Mesenteric fat pad (tissue), 1 donor: ENCODE measurements at places on chromosomes 11 and 22.
A peak's percentile ranks its signal among the peaks of the same experiment; 100 is the strongest.

DNA sequence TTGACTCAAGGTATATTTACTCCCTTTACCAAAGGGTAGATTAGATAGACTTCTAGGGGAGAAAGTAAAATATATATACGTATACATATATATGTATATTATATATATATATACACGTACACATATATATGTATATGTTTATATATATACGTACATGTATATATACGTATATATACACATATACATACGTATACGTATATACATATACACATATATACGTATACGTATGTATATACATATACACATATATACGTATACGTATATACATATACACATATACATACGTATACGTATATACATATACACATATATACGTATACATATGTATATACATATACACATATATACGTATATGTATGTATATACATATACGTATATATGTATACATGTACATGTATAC, 430.5 kb upstream of the ANO3 start:
- DNase-seq: no peak

DNA sequence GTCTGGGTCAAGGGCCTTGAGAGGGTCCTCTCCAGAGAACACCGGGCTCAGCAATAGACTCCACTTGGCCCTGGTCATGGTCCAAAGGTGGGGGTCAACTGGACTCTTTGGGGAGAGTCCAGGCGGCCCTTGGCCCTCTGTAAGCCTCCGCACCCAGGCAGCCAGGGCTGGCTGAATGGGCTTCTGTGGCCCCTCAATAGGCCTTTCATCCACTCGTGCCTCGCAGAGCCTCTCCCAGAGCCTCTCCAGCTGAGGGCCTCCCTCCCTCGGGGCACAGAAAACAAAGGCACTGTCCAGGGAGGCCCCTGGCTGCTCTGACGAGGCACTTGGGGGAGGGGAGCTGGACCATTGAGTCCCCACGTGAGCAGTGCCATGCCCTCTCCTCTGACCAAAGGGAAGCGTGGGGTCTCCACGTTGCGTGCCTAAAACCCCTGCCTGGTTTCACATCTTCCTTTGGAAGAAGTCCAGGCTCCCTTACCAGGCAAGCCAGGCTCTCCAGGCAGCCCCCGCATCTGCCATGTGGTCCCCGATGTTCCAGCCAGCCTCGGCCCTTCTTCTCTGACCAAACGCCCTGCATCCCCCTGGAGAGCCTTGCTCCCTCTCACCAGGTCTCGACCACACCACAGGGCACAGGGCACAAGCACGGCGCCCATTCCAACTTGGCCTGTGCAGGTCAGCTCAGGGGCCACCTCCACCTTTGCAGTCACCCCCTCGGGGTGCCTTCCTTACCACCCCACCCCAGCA, 15.5 kb downstream of the KIAA0930 start:
- DNase-seq: no peak

DNA sequence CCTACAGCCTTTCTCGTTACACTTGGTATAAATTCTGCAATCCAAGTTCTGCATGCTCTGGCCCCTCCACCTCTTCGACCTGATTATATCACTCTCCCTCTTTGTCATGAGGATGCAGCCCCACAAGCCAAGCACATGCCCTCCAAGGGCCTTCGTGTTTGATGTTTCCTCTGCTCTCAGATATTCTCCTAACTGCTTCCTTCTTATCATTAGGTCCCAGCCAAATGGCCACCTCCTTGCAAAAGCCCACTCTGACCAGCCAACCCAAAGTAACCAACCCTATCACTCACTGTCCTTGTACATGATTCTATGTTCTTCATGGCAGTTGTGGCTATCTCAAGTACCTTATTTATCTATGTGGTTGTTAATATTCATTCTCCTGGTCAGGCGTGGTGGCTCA, 38.3 kb upstream of the LRRC55 start:
- no peak for DNase-seq

DNA sequence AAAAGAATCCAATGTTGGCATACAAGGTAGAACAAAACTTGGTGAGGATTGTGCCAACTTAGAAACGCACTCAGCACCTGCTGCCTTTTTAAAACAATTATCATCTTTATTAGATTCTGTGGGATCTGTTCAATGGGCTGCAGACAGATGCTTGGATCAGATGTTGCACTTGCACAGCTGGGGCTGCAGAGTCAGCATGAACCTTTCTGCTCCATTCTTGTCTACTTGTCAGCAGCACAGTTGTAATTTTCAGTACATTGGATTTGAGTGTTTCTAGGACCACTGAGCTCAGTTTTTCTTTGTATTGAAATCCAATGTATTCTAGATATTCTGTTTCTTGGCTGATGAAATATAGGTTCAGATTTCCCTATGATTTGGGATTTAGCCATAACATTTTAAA, 164.5 kb downstream of the LUZP2 start:
- no peak for DNase-seq

- DNase-seq: no peak
These were observed 129.0 kb downstream of the NECTIN1 start for GRCh38 chr11:119599864-119600541.

GRCh38 chr22:32216911-32217310, 12.0 kb upstream of the RFPL2 start:
- DNase-seq: no peak

GRCh38 chr11:69497221-69497787, 15.8 kb downstream of the LINC01488 start:
- no peak for DNase-seq

DNA sequence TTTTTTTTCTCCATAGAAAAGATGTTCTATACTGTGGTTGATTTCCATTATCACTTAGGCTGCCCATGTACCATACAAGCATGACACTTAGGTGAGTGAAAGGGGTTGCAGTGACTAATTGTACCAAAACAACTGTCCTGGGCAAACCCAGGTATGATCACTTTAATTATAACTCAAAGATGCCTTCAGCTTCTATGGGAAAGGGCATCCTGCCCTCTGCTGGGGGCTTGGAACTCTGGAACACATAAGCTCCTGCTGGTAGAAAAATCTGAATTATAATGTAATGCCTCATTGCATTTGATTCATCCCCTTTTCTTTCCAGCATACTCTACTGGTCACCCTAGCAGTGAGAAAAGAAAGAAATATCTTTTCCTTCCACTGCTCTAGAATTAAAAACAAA, 206.3 kb downstream of the DDX10 start:
- no peak for DNase-seq

DNA sequence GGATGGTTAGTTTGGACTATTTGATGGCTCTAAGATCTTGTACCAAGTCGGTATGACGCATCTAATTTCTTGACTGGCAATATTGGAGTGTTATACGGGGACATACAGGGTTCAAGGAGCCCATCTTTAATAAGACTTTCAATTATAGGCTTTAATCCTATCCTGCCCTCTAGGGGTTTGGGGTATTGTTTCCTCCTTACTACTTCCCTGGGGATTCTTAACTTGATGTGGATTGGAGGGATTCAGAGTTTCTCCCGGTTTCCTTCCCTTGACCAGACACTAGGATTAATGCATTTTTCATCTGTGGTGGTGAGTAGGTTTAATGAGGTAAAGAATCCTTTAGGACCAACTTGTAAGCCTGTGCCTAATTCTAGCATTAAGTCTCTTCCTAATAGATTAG, 18.8 kb downstream of the CYP2D6 start:
- DNase-seq: no peak

DNA sequence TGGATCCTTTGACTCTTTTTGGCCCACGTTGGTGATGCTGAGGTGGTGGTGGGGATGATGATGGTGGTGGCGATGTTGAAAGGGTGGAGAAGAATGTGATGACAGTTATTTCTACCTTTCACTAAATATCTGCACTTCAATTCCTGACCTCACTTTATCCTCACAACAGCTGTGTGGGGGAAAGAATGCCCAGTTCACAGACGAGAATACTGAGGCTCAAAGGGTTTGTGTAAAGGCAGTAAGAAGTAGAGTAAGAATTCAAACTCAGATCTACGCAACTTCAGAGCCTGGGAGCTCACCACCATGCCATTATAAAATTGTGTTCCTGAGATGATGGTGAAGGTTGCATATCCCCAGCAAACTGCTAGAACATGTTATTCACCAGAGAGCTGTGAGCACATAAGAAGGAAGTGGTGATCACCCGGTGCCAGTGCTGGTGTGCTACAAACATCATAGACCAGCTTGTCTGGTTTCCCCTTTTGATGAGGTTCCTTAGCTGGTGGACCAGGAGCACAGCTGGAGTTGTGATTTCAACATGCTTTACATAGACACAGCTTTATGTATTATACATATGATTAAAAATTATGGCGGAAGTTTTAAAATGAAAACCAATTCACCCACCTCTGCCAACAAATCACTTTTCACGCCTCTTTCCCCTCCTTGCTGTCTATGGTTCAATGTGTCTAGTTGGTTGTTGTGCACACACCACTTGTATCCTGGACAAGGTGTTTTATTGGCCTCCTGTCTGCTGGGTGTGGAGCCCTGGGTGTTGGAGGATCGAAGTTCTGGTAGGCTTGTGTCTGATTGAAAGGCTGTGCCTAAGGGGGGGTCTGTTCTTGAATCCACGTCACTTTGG, 6.2 kb downstream of the ST14 start:
- no peak for DNase-seq

DNA sequence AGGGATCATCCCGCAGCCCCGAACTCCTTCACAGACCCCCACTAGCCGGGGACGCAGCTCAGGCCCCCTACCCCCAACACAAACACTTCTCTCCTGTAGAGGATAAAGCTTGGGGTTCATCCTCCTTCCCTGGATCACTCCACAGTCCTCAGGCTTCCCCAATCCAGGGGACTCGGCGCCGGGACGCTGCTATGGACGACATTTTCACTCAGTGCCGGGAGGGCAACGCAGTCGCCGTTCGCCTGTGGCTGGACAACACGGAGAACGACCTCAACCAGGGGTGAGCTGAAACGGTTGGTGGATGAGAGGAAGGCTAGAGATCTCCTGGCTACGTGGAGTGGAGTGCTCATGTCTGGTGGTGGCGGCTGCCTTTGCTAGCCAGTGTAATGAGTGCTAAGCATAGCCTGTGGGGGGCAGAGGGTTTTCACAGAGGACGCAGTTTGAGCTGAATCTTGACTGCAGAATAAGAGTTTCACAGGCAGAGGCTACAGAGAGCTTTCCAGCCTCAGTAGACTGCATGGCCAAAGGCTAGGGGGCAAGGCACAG, 580 bp downstream of the ILK start:
- peak; percentile 89 for DNase-seq

- DNase-seq: no peak
These were observed 5.8 kb downstream of the PIWIL3 start for GRCh38 chr22:24768537-24769374.

- no peak for DNase-seq
These were observed 1.1 kb downstream of the OR52A5 start for GRCh38 chr11:5137014-5137413.

- DNase-seq: no peak
These were observed 352 bp downstream of the C22orf23 start for GRCh38 chr22:37953062-37953436.

DNA sequence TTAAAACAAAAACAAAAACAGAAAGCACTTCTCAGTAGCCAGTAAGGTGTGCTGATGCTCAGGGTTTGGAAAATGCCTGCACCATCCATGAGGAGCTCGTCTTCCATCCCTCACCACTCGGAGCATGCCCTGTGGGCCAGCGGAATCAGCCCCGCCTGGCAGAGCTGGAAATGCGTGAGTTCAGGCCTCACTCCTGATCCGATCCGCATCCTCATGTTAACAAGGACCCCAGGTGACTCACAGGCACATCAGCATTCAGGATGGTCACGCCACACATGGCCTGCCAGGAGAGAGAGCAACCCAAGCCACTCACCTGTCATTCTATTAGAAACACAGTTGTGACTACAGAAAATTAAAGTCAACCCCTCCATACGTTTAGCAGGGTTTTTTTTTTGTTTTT, 188.5 kb downstream of the MPPED1 start:
- no peak for DNase-seq

DNA sequence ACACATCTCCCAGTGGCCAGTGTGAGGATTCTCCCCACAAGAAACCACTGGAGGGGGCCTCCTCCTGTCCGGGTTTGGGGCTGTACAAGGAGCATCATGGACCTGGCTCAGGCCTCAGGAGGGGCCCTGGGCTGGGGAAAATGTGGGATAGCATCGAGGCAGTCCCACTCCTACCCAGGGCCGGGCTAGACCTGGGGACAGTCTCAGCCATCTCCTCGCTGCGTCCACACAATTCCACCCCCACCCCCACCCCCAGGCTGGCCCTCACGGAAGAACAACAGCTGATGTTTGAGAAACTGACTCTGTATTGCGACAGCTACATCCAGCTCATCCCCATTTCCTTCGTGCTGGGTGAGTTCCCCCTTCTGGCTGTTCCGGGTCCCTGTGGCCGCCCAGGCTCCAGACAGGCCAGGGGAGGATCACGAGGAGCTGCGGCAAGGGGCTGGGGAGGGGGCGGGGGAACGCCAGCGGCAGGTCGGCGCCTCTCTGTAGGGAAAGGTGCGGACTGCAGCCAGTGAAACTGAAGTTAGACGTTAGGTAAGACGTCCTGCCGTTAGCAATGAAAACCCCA, 4.8 kb downstream of the BEST1 start:
- DNase-seq: peak; percentile 86

DNA sequence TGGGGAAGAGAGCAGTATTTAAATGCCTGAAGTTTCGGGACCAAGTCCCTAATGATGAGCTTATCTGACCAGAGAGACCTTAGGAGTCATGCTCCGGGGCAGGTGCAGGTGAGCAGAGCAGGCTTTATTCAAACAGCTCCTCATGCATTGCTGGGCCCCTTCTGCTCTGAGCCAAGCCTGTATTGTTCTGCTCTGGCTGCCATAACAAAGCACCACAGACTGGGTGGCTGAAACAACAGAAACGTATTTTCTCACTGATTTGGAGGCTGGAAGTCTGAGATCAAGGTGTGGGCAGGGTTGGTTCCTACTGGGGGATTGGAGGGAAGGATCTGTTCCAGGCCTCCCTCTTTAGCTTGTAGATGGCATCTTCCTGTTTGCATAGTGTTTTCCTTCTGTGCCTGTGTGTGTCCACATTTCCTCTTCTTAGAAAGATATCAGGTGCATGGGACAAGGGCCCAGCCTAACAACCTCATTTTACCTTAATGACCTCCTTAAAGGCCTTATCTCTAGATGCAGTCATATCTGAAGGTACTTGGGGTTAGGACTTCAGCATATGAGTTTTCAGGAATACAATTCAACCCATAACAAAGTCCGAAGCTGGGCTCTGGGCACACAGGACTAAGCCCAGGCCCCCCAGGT, 97.1 kb upstream of the PARVA start:
- no peak for DNase-seq

DNA sequence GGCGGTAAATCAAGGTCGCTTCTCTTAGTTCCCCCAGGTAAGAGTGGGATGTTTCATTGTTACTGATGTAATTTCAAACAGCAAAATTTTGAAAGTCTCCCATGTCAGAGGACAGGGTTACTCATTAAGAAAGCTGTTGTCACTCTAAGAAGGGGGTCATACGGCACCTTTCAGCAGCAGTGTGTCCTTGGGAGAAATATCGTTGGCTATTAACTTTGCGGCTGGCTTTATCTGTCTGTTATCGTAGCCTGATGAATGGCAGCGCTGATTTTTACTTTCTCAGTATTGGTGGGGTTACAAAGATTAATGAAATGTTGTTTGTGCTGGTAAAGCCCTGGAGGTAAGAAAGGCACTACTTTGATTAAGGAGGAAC, 27.5 kb upstream of the FBXO3 start:
- no peak for DNase-seq

GRCh38 chr11:2298131-2298794, 3.5 kb downstream of the C11orf21 start:
- peak; percentile 77 for DNase-seq
